ENCODE measurements at places on chromosomes 12 and 14.

GRCh38 chr12:6390084-6390799, 6.3 kb downstream of the LTBR start:
- DNase-seq: no peak

GRCh38 chr12:26629864-26630263, 203.1 kb downstream of the ITPR2 start:
- DNase-seq: no peak

GRCh38 chr14:42869681-42870080, 1263.0 kb downstream of the LRFN5 start:
- no peak for DNase-seq

- no peak for DNase-seq
Measured at GRCh38 chr12:124402248-124403066, 107.6 kb downstream of the RFLNA start.

- DNase-seq: no peak
Measured at GRCh38 chr14:82029038-82029437, 495.4 kb upstream of the SEL1L start.

- no peak for DNase-seq
Measured at GRCh38 chr14:95920769-95921438, 44.3 kb downstream of the TUNAR start.

DNA sequence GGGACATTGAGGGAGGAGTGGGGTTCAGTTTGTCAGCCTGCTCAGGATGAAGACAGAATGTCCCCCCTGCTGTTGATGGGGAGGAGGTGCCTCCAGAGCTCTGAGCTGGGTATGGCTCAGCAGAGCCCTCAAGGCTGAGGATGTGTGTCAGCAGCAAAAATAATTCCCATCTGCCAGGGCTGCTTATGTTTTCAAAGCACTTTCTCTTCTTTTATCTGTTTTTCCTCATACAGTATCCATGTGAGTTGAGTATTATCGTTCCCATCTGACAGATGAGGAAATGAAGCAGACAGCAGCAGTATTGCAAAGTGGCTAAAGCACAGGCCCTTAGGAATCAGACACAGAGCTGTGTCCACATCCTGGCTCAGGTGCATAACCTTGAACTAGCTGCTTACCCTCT, 94.1 kb downstream of the SLC8A3 start:
- DNase-seq: no peak

- DNase-seq: no peak
Measured at GRCh38 chr14:99077076-99077843, 194.7 kb downstream of the BCL11B start.

DNA sequence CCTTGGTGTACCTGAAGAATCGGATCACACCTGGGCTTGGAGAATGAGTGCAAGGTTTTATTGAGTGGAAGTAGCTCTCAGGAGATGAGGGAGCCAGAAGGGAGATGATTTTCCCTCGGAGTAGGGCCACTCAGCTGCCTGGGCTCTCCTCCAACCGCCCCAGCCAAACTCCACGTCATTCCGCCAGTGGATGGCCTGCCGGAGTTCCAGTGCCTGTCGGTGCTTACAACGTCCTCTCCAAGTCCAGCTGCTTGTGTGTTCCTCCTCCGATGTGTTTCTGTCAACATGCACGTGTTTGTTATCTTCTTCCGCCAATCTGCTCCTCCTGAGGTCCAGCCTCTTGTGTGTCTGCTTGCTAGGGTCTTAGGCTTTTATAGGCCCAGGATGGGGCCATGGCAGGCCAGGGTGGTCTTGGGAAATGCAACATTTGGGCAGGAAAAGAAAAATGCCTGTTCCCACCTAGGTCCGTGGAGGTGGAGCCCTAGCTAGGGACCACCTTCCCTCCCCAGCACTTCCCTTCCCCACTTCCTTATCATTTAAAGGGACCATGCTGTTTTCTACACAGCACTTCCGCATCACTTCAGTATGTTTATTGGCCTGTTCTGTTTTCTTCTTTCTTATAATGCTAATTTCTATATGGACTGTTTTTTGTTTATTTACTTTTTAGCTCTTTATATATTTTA, 343.2 kb downstream of the PDZRN4 start:
- DNase-seq: no peak

DNA sequence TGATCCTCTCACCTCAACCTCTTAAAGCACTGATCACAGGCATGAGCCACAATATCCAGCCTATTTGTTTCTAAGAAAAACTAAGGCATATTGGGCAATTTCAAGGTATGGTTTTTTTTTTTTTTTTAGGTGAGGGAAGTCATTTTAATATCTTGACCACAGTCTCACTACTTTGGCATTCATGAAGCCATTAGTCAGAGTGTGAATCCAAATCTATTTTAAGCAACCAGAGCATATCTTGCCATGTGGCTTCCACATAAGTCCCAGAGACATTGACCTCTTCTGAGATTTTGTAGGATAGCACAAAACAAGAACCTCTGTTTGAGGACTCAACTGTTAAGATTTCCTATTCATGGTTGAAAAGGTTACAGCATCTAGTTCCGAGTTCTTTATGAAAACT, 130.3 kb upstream of the RBM19 start:
- DNase-seq: no peak

GRCh38 chr12:72872996-72873395, 600.8 kb downstream of the TRHDE start:
- DNase-seq: no peak

DNA sequence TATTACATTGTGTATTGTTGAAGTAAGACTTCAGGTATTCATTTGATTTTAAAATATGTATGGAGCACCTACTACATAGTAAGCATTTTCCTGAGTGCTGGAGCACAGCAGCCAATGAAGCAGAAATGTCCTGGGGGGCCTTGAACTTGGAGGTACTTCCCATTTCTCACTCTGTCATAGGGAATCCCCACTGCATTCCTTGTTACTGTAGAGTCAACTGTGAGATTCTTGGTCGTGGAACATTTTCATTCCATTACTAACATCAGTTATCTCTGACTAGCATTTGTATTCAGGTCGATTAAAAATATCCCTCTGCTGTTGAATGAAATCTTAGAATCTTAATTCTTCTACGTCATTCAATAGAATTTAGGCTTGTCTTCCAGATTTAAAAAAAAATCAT, 66.7 kb downstream of the PDE3A start:
- DNase-seq: no peak

DNA sequence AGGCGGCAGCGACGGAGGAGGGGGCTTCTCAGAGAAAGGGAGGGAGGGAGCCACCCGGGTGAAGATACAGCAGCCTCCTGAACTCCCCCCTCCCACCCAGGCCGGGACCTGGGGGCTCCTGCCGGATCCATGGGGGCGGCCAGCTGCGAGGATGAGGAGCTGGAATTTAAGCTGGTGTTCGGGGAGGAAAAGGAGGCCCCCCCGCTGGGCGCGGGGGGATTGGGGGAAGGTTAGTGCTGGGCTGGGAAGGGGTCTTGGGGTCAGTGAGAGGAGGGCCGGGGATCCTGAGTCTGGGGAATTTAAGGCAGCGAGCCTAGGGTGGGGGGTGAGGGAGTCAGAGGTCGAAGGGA, 203 bp downstream of the NFATC4 start:
- no peak for DNase-seq
